Occipital lobe (tissue), 3 donors: ENCODE measurements at places on chromosomes 12 and 14. TPM values are rescaled to one million over a fixed set of nuclear protein-coding genes. Genes with fewer than 3 reads are reported as not detected.

The RHOJ gene
- 2.3 TPM for total RNA-seq

The ALDH2 gene
- 15.4 TPM for total RNA-seq

- no peak for DNase-seq
Measured at GRCh38 chr12:18907728-18908127, 169.8 kb downstream of the CAPZA3 start.

GRCh38 chr12:2145433-2145998, 92.7 kb downstream of the CACNA1C start:
- no peak for DNase-seq

GRCh38 chr12:57741844-57742738, 2.7 kb upstream of the TSPAN31 start:
- no peak for DNase-seq

The KRT83 gene
- total RNA-seq, result not detected

The PIK3C2G gene
- 0.31 TPM for total RNA-seq

The TROAP gene
- 1.2 TPM for total RNA-seq
